Activated CD4-positive, alpha-beta T cell treated with anti-CD3 and anti-CD28 coated beads, Interleukin-2, amount 10 ng/mL, durations not matched to agents 7 days and 5 days (primary cell): ENCODE measurements at places on chromosomes 16 and 17. TPM values are rescaled to one million over a fixed set of nuclear protein-coding genes. Genes with fewer than 3 reads are reported as not detected.

Gene ST6GALNAC2
- not detected for total RNA-seq

Gene LHX1
- total RNA-seq: not detected

DNA sequence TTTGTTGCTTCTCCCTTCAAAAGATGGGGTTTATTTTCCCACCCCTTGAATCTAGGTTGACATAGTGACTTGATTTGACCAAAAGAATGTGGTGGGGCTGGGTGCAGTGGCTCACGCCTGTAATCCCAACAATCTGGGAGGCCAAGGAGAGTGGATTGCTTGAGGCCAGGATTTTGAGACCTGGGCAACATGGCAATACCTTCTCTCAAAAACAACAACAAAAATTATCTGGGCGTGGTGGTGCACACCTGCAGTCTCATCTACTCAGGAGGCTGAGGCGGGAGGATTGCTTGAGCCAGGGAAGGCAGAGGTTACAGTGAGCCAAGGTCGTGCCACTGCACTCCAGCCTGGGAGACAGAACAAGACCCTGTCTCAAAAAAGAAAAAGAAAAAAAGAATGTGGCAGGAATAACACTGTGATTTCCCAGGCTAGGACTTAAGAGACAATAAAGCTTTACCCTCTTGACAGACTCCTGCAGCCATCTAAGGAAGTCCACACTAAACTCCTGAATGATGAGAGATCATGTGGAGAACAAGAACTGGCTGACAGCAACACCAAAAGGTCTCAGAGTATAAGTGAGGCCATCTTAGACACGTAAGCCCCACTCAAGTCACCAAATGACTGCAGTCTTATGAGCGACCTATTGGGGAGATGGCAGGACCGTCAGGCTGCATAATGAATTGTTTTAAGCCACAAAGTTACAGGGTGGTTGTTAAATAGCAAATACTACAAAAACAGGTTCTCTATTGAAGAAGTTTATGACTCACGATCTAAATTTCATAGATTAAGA lies 37.0 kb downstream of the FBXL20 start:
- no peak overlapping the region for H3K27ac ChIP-seq
- no peaks in the 10 kb centered on the region for H3K36me3 ChIP-seq
- H3K4me1 ChIP-seq: peaks cover 2% of the 10 kb centered on the region
- DNase-seq: no peak
- H3K27me3 ChIP-seq: no peaks in the 10 kb centered on the region

DNA sequence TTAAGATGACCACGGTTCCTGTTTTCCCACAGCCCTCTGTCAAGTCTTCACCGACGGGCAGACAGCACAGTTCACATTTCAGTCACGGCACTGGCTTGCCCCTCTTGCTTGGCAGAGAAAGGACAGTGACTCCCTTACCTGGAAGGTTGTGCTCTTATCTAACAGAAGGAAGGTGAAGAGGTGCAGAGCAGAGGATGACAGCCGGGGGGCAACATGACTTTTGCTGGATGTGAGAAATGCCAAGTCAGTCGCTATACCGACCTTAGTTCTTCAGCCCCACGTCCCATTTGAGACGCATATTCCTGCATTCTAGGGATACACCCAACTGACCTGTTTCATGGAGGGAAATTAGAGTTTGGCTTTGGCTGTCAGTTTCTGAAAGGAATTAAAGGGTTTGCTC lies 492.3 kb downstream of the NPIPA7 start:
- peaks cover 3% of the 10 kb centered on the region for H3K27me3 ChIP-seq
- no peak for DNase-seq
- no peaks in the 10 kb centered on the region for H3K36me3 ChIP-seq
- no peaks in the 10 kb centered on the region for H3K4me1 ChIP-seq
- no peak overlapping the region for H3K27ac ChIP-seq

- DNase-seq: peak; percentile 33
- peak overlapping the region; percentile 46 for H3K27ac ChIP-seq
- peaks cover 59% of the 10 kb centered on the region for H3K4me1 ChIP-seq
- no peaks in the 10 kb centered on the region for H3K27me3 ChIP-seq
- peaks cover 55% of the 10 kb centered on the region for H3K36me3 ChIP-seq
Observed at GRCh38 chr17:48194097-48194550, 86.6 kb downstream of the SNX11 start.
